Stimulated activated CD4-positive, alpha-beta T cell treated with anti-CD3 and anti-CD28 coated beads, TNF-alpha, amount 100 ng/mL, for 48 hours (primary cell): ENCODE measurements at places on chromosomes 1 and 21.

DNA sequence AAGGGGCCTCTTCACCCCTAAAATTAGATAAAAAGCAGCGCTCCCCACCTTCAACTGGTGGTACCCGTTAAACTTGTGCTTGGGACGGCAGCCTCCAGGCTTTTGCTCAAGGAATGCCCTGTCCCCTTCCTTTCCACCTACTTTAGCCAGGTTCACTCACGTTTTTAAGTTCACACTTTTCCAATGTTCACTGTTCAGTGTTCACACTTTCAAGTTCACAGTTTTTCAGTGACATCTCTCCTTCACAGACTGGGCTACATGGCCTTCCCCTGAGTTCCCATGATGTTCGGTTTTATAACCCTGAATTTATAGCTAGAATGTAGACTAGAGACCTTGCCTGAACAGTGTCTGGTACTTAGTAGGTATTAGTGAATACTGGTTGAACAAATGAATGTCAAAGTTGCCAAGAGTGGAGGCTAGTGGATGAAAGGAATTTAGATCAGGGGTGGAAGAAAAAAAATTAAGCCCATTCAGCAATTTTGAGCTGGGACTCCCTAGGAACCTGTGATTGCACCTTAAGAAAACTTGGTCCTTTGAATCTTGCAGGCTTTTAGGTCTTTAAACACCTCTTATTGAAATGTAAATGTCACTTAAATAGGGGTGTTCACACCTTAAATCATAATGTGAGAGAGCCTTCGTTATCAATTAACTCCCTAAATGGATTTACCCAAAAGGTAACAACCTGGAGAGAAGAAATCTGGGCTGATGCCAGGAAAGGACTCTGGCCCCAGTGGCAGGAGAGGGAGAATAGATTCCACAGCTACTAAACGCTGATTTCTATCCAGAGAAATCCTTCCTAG, 12.3 kb downstream of the BTG2 start:
- DNase-seq, result no peak

DNA sequence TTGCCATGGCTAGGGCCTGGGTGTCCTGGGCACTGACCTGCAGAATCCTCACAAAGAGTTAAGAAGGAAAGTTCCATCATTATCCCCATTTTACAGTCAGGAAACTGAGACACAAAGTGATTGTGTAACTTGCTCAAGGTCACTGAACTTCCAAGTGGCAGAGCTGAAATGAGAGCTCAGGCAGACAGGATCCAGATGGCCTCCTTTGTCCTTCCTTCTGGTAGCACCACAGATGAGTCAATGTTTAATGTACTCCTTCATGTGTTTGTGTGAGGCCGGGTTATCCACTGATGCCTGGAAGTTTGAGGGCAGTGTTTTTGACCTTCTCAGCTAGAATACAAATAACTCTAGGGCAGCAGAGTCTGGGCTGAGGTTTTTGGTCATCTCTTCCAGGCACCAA, 207.0 kb downstream of the TNR start:
- no peak for DNase-seq

- no peak for DNase-seq
Measured at GRCh38 chr1:212301580-212301979, 16.4 kb downstream of the PPP2R5A start.

DNA sequence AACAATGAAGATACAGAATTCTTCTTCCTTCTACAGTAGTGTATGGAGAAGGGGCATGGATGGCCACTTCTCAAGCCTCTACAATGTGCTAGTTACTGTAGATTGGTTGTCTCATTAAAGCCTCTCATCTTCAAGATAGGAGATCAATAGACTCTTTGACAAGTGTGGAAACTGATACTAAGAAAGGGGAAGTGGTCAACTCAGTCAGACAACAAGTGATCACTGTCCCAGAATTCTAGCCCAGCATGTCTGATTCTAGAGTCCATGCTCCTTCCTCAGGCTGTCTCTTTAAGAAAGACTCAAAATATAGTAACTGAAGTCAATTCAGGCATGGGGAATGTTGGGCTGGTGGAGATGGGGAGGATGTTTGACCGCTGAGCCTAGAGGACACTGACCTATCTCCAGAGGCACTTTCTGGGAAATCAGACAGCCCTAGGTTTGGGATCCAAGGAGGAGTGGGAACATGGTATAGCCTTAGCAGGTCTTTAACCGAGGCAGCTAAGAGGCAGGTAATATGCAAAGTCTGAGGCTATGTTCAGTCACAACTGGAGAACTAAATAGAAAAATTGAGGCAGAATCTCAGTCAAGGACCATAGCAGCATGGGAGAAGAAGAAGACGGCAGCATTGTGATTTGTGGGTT, 39.3 kb upstream of the EYA3 start:
- DNase-seq, result no peak

DNA sequence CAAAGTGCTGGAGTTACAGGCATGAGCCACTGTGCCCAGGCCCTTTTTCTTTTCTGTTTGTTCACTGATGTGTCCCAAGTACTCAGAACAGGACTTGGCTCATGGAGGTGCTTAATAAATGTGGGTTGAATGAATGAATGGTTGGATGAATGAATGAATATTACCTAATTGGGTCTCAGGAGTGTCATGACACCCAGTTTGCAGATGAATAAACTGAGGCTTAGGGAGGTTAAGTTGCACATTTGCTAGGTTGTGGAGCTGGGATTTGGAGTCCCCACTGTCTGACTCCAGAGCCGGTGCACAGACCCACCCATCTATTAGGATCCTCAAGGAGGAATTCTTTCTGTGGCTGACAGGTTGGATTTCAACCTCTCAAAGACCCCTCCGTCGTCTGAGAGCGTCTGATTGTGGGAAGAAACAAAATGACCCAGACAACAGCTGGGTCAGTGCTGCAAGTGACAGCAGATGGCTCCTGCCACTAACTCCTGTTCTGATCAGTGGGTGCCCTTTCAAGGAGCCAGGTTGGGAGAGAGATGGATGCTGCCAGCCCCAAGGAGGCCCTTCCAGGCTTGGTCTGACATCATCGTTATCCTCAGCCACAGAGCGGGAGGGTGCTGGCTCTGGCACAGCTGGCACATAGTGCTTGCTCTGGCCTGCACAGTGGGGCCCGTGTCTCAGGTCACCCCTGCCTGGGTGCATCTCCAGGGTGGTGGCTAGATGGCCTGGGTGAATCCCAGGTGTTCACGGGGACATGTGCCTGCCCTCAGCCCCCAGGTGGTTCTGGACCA, 24.2 kb downstream of the ARHGEF10L start:
- no peak for DNase-seq

DNA sequence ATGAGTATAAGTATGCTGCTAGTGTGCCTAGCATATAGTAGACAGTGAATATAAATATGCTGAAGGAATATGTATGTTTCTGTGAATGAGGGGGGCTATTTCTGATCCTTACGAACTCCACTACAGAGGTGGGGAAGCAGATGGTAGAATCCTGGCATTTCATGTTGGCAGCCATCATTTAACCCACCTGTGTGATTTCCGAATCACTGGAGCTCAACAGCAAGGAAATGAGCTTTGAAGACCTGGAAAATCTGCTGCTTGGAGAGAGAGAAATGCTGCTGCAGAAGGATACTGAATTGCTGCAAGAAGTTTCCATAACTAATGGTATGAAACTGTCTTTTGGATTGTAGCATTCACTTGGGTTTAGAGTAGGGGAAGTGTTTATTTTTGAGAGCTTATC, 83.5 kb downstream of the RABGAP1L start:
- no peak for DNase-seq

GRCh38 chr1:84073266-84073665, 70.8 kb upstream of the PRKACB start:
- no peak for DNase-seq

GRCh38 chr1:13753636-13754402, 53.8 kb downstream of the PRDM2 start:
- no peak for DNase-seq

DNA sequence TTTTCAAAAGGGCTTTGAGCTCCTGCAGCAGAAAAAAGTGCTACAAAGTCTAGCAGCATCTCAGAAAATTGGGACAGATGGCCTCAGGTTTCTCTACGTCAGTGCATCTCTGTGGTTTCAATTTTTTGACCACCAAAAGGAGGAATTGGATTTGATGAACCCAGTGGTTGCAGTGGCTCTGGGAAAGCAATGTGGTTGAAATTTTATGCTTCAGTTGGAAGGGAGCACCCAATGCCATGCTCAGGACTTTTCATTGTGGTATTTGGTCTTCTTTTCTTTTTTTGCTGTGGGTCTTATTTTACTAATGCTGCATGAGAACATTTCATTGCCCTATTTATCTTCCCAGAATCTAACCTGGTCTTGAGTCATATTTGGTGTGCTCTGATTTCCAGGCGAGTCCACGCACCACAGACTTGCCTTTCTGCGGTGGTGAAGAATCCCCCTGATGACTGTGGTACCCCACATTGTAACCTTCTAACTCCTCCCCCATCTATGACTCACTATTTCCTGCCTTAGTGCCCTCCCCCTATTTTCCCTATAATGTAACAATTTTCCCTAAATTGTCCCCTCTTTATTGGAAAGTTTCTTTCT, 56.7 kb downstream of the S1PR1 start:
- DNase-seq, result no peak

DNA sequence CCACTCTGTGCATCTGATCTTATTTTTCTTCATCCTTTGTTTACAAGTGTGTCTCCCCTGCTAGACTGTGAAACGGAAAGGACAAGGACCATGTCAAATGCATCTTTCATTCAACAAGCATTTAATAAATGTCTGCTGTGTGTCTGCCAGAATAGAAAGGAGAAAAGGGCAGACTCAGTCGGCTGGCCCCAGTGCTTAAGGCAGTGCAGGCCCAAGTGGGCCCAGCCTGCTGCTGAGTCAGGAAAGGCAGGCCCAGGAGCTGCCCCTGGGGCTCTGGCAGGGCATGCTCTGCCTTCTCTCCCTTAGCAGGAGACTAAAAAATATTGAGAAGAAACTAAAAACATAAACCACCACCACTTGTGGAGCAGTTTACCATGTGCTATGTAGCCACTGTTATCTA, 38.1 kb downstream of the PLEKHA6 start:
- no peak for DNase-seq

GRCh38 chr1:119097380-119097779, 43.1 kb downstream of the WARS2 start:
- DNase-seq, result no peak
